NCI-H774 (cell line): ENCODE measurements at places on chromosomes 12 and 14.

GRCh38 chr12:26643532-26644315 is 189.3 kb downstream of the ITPR2 start:
- DNase-seq, result no peak

DNA sequence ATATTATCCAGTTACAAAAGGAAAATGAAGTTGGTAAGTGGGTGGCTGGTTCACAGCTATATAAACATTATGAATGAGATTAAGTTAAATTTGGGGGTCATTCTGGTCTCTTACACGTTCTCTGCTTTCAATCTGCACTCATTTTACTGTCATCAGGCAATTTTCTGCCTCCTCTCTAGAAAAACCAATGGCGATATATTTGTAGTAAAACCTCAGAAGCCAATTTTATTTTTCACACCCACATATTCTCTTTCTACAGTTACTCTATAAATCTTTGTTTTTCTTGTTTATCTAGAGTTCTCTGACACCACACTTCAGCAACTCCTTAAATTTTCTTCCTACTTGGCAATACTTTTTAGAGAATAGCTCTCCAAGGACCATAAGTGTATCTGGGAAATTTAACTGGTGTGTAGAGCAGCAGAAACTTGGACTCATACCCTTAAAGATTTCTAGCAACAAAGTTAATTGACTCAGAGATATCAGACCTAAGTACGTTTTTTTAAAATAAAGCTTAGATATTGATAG is 926.9 kb downstream of the TMTC2 start:
- DNase-seq, result no peak

DNA sequence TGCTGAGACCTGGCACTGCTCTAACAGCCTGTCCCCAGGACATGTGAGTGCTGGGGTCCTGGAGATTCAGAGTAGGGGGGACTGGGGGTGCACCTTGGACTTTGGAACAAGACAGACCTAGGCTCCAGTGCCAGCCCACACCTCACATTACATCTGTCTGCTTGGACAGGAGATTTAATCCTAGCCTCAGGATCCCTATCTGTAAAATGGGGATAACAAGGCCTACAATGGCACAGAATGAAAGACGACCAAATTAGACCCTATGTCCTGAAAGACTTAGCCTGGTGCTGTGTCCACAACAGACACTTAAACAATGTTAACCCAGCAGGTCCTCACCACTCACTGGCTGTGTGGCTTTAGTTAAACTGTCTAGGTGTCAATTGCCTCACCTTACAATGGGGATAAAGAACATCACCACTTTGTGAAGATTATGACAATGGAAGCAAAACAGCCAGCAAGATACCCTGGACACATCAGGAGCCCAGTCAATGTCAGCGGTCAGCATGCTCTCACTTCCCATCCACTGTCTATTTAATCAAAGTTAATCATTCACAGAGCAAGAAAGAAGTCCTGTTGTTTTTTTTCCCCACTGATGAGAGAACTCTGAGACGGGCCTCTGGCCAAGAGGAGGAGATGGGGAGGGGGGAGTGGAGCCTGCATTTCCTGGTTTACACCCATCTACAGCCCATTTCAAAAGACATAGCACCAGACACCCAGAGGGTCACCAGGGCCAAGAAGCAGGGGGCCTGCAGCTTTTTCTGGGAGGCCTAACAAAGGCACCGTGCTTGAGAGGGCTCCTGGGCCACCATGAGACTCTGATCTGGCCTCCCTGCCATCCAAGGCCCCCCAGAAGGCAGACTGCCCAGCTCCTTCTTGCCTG is 40.6 kb downstream of the ACTN1 start:
- no peak for DNase-seq

- no peak for DNase-seq
These were observed 171.2 kb downstream of the MYRFL start for GRCh38 chr12:69996241-69996640.

- DNase-seq, result no peak
These were observed 44.1 kb upstream of the CISTR start for GRCh38 chr12:53795927-53796326.

DNA sequence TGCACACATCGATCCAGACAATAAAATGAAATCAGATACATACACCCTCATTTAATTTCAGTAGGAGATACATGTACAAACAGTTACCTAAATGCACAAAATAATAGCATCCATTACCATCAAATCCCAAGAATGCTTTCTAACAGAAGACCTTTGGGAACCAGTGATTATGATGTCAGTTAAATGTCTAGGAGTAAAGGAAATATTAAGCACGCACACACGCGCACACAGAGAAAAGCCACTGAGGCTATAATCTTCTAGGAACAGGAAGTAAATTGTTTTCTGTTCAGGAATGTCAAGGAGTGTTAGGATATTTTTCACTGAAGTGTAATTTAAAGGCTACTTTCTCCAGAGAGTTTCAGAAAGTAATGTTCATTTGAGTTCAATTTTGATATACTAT is 250.1 kb downstream of the MDGA2 start:
- DNase-seq, result no peak

DNA sequence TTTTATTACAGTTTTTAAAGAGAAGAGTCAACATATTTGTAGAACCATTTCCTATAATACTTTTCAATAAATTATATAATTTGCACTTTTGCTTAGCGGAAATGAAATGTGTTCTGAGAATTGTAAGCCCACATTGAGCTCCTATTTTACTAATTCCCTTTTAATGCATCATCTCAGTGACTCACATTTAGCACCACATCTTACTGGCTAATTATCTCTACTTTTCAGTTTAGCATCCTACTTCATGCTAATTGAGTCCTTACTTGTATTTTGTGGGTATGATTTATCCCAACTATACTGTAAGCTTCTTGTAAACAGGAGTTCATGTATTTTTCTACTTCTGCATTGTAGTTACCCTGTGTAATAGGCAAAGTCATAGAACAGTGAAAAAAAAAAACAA is 67.5 kb downstream of the TMX1 start:
- no peak for DNase-seq

- DNase-seq, result no peak
These were observed 420.1 kb downstream of the FUT8 start for GRCh38 chr14:65832431-65833266.

GRCh38 chr12:106736051-106736957 is 38.2 kb upstream of the RIC8B start:
- no peak for DNase-seq

- DNase-seq, result no peak
These were observed 16.4 kb upstream of the MED13L start for GRCh38 chr12:116293687-116294453.

DNA sequence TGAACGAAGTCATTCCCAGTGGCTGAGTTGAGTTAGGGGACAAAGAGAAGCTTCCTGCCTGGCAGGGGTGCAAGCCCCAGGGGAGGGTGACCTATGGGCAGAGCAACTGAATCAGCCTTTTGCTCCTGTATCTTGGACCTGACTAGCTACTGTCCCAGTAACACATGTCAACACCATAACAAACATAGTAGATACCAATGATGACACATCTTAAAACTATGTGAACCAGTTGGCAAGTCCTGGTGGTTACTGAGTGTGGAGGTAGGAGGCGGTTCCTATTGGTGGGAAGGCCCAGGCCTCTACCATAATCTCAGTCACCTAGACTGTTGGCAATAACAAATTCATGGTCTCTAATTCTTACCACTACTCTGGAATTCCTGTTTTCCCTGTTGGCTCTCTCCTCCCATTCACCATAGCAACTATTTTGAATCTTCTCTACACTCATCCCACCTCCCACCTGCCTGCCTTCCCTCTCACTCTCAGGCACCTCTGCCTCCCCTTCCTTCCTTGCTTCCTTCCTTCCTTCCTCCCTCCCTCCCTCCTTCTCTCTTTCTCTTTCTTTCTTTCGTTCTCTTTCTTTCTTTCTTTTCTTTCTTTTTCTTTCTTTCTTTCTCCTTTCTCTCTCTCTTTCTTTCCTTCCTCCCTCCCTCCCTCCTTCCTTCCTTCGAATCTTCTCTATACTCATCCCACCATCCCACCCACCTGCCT is 8.1 kb upstream of the P2RX7 start:
- no peak for DNase-seq

- no peak for DNase-seq
These were observed 70.9 kb upstream of the EEA1 start for GRCh38 chr12:93000026-93000425.

- no peak for DNase-seq
These were observed 7.5 kb downstream of the VTI1B start for GRCh38 chr14:67666750-67667449.

GRCh38 chr12:113186033-113186365 is 478 bp downstream of the RITA1 start:
- no peak for DNase-seq

DNA sequence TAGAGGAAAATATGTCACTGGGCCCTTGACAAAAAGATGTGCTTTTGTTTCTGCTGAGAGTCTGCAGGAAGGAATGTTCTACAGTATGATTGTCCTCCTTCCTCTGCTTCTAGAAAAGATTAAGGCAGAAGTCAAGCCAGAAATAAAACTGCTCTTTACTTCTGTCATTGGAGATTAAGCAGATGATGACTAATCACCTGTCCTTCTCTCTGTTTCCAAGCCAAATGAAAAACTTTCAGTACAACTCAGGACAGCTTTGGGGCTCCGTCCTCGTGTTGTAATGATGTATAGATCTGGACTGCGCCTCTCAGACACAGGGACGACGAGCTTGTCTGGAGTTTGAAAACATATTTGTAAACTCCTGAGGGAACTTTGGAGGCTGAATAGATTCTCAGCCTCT is 159.3 kb downstream of the DYRK2 start:
- no peak for DNase-seq

DNA sequence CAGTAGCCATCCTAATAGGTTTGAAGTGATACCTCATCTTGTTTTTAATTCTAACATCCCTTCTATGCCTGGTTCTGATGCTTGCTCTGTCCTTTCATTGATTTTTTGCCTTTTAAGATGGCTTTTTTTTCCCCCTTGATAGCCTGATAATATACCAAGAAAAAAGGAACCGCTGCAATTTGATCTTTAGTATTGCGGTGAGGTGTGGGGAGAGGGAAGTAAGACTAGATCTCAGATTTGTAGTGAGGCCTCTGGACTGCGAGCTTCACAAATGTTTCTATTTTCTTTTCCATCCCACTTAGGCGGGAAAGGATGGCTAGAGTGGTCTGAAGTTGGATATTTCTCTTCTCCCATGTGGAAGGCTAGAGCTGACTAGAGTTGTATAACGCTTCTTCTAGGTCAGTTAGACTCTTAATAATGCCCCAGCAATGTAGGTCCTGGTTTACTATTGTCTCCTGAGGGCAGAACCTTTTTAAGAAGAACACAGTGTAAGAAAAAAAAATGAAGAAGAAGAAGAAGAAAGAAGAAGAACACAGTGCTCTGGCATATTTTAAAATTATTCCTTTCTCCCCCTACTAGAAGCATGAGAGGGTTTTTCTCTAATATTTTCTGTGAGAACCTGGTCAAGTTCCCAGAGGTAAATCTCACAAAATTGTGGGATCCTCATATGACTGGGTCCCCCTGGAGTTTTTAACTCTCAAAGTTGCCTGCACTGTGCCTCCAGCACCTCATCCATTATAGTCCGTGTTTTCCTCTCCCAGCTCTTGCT is 11.9 kb upstream of the KLRB1 start:
- DNase-seq, result no peak

GRCh38 chr14:57834001-57834598 is 31.8 kb downstream of the SLC35F4 start:
- no peak for DNase-seq

DNA sequence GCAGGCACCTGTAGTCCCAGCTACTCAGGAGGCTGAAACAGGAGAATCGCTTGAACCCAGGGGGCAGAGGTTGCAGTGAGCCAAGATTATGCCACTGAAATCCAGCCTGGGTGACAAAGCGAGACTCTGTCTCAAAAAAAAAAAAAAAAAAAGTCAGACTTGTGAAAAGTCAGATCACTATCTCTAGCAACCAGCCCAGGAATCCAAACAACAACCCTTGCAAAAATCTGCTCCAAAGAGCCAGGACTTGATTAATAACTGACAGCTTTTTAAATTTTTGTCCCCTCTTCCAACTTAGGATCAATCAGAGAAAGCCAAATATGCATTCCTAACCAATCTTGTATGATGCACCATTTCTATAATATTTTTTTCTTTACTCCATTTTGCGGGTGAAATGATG is 7.7 kb upstream of the NFATC4 start:
- no peak for DNase-seq

- no peak for DNase-seq
These were observed 1126.4 kb upstream of the FLRT2 start for GRCh38 chr14:84403585-84403984.

DNA sequence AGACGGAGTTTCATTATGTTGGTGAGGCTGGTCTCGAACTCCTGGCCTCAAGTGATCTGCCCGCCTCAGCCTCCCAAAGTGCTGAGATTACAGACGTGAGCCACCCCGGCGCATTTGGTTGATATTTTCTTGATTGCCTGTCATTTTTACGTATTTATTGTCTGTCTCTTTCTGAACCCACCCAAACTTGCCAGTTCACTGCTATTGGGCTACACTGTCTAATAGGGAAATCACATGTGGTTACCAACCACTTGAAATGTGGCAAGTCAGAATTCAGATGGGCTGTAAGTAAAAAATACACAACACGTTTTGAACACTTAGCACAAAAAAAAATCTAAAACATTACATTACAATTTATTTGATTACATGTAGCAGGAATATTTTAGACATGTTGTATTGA is 2.1 kb downstream of the WSB2 start:
- no peak for DNase-seq

DNA sequence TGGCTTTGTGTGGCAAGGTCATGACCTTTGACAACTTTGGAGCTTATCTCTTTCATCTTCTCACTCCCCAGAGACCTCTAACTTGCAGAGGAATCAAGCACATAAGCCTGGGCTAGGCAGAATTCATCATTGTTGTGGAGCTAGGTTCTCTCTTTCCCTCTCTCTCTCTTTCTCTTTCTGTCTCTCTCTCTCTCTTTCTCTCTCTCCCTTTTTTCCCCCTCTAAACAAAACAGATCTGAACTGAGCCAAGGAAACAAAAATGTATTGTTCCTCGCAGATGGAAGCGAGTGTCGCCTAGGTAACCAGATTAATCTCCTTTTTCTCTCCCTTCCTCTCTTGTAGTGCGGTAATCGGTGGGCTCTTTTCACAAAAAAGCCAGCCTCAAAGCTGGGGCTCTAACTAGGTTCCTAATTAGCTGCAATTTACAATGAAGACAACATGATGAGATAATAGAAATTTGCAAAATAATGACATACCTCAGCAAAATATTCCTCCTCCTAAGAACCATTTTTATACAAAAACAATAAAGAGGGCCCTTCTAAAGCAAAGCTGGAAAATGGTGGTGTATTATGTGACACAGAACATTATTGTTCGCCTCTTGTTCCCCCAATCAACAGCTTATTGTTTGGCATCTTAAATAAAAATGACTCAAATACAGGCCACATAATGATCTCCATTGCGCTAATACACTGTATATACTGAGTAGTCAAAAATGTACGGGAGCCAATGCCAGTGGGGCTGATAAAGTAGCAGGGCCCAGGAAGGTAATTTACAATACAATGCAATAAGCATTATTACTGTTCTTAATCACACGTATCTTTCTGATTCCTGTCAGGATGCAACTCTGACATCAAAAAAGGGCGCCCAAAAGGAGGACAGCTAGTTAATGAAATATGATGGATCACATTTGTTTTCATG is 65.7 kb upstream of the SOX5 start:
- no peak for DNase-seq

- DNase-seq, result no peak
These were observed 37.7 kb upstream of the FOXJ2 start for GRCh38 chr12:7994731-7995205.

GRCh38 chr14:24256960-24257359 is 6.0 kb downstream of the TGM1 start:
- no peak for DNase-seq
